Breast epithelium (tissue), 4 donors: ENCODE measurements at places on chromosomes 3 and 15. TPM values are rescaled to one million over a fixed set of nuclear protein-coding genes. Genes with fewer than 3 reads are reported as not detected.

DNA sequence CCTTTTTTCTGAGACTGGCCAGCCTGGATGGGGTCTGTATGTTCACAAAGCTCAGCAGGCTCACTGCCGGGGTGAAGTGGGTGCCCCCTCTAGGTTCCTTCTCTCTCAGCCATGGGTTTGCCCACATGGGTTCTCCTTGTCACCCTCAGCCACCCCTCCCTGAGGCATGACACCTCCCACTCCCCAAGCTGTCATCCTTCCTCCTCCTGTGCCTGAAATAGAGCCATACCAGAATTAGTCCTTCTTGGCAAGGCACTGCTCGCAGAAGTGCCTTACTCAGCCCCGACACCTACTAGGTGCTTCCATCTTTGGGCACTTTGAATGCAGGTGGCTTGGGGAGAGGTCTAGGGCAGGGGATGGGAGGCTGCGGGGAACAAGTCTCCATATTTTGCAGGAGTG is 62.9 kb upstream of the SEC13 start:
- no peaks in the 10 kb centered on the region for H3K4me1 ChIP-seq
- no peak for DNase-seq
- no peaks in the 10 kb centered on the region for H3K27me3 ChIP-seq
- no peak overlapping the region for H3K4me3 ChIP-seq

The PIF1 gene
- 0.66 TPM for total RNA-seq

DNA sequence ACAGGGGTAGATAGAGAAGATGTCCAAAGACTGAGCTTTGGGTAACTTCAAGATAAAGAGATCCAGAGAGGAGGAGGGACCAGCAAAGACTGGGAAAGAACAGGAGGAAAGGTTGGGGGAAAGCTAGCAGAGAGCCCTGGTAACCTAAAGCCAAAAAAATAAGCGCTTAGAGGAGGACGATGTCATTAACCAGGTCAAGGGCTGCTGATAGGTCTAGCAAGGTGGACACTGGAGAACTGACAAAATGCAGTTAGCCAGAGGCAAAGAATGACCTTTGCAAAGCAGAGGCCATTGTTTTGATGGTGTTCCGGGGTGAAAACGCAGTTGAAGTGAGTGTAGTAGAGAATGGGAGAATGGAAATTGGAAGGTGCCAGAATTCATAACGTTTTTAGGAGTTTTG is 39.7 kb downstream of the FAM43A start:
- no peak overlapping the region for H3K27ac ChIP-seq
- no peak overlapping the region for H3K4me3 ChIP-seq
- no peaks in the 10 kb centered on the region for H3K4me1 ChIP-seq

GRCh38 chr3:152927131-152927530 is 92.2 kb downstream of the P2RY1 start:
- DNase-seq = no peak
- no peaks in the 10 kb centered on the region for H3K4me1 ChIP-seq
- H3K27ac ChIP-seq = no peak overlapping the region
- no peaks in the 10 kb centered on the region for H3K27me3 ChIP-seq
- H3K36me3 ChIP-seq = no peaks in the 10 kb centered on the region
- H3K4me3 ChIP-seq = no peak overlapping the region

GRCh38 chr3:149151843-149152242 is 22.4 kb downstream of the HPS3 start:
- no peak overlapping the region for H3K4me3 ChIP-seq
- H3K36me3 ChIP-seq = no peaks in the 10 kb centered on the region
- no peaks in the 10 kb centered on the region for H3K4me1 ChIP-seq
- H3K27ac ChIP-seq = no peak overlapping the region
- DNase-seq = no peak

The TM4SF4 gene
- total RNA-seq = 1.6 TPM

DNA sequence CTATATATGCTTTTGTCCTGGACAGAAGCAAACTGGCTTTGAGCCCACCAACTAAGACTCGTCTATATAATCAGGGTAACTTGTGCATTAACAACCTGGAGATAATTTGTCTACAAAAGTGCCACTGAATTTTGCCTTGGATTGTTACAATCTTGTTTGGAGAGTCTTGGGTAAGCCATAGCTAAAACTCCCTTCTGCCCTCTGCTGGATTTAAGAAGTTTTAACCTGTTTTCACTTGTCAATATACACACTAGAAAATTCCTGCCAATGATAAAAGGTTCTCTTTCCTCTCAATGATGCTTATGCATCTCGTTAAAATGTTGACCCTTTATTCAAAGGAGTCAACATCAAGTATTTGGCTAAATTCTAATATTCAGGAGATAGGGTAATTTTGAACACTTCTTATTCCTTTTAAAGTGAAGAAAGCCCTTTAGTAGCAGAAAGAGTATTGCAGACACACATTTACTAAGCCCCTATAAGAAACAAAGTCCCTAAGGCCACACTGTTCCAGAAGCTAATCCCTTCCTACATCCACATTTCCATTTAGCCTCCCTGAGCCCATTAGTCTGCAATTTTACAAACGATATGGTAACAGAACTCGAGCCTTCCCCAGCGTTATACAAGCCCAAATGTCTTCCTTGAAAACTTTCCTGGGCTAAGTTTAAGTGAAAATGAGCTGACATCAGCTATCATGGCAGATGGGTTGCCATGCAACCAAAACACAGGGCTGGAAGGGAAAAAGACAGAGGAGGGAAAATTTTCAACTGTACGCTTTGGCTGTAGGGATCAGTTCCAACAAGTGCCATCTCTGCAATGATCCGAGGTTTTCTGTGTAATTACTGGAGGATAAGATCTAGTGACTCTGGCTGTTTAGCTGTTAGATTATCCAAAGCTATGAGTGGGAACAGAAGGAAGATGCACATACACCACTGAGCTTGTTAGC is 75.9 kb upstream of the FGF12 start:
- no peak for DNase-seq
- no peaks in the 10 kb centered on the region for H3K4me1 ChIP-seq
- no peak overlapping the region for H3K27ac ChIP-seq
